Activated CD8-positive, alpha-beta memory T cell treated with anti-CD3 and anti-CD28 coated beads for 1 hour (primary cell): ENCODE measurements at places on chromosomes 3 and 15.

DNA sequence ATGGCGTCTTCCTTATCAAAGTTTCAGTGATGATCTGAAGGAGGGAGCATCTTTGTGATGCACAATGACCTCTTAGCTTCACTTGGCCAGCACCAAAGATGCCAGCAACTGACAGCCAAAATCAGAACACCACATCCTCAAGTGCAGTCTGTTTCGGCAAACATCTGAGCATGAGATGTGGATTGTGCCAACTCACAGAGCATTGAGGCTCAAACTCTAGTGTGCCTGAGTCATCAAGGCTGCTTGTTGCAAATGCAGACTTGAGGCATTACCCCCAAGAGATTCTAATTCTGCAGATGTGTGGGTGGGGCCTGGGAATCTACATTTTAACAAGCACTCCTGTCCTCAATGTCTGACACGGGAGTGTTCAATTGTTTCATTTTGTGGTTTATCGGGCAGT lies 35.8 kb downstream of the ABHD5 start:
- DNase-seq: no peak

DNA sequence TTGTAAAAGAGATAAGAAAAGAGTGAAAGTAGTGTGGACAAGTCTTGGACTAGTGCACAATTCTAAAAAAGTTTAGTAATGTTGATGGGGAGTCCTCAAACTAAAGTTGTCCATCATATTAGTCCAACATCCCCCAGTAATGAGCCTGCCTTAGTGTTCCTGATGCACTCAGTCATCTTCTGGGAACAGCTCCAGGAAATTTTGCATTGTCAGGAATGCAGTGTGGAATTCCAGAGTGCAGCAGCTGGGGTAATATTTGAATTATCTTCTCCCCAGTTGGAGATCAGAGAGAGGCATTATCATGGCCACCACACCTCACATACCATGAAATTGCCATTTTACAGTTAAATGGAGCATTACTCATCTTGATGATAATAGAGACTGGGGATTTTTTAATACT lies 528.8 kb upstream of the NAALADL2 start:
- no peak for DNase-seq

DNA sequence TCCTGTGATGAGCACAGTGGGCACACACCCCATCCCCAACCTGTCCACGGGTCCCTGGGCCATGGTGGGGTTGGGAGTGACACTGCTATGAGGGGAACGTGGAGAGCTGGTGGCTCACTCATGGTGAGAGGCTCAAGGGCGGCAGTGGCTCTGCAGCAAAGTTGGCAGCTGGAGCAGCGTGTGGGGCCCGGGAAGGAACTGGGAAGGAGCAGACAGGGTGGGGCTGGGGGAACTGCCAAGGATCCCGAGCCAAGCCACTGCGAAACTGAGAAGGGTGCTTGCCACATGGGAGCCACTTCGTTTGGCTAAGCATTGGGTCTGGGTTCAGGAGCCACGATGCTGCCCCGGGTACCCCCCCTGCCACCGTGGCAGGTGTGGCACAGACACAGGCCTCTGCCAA lies 80.1 kb downstream of the SNRK start:
- no peak for DNase-seq

GRCh38 chr15:90400005-90400758 lies 12.1 kb downstream of the IQGAP1 start:
- DNase-seq: no peak

DNA sequence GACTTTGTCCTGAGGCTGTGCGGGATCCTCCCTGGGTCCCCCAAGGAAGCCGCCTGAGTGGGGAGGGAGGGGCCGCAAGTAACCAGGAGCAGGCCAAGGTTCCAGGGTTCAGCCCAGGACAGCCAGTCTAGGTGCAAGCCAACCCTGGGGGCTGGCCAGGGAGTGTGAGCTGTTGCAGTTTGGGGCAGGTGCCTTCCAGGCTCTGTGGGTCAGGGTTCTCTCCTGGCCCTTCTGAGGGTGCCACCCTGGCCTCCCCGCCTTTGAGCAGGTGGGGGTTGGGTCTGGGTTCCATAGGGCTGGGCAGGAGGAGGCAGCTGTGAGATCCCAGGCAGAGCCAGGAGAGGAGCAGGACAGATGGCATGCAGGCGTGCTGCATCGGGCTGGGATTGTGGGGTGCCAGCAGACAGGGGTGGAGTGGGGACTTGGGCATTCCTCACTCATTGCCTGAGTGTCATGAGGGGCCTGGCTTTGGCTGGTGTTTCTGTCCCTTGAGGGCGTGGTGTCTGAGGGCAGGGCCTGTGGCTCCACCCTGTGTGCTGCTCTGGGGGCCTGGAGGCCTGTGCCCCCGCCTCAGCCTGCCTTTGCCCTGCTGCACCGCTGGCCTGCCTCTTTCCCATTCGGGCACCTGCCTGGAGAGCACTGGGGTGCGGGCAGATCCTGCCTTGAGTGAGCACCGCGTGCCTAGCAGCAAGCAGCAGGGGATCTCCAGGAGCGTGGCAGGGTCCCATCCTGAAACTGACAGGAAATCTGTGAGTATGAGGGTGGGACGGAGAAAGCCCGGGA lies 18.4 kb downstream of the KLF13 start:
- no peak for DNase-seq

- DNase-seq: no peak
These were observed 701.8 kb downstream of the ZPLD1 start for GRCh38 chr3:103136621-103137020.

DNA sequence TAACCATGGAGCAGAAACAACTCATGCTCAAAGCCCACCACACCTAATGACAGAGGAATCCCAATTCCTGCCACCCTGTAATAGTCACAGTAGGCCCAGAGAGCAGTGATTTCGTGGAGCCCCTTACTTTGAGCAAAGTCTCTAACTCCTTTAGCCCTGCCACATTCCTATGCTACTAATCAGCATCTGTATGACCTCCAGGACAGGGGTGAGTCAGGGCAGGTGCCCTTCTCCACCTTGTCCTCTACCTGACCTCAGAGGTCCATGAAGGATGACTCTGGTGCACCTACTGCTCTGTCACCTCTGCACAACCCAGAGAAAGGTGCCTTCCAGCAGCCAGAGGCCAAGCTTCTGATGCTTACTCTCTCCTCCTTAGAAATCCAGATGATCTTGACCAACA lies 6.1 kb upstream of the SCG3 start:
- DNase-seq: no peak
